ENCODE measurements at places on chromosomes 1 and 21. TPM values are rescaled to one million over a fixed set of nuclear protein-coding genes. Genes with fewer than 3 reads are reported as not detected.

Gene CFAP141
- not detected for total RNA-seq

DNA sequence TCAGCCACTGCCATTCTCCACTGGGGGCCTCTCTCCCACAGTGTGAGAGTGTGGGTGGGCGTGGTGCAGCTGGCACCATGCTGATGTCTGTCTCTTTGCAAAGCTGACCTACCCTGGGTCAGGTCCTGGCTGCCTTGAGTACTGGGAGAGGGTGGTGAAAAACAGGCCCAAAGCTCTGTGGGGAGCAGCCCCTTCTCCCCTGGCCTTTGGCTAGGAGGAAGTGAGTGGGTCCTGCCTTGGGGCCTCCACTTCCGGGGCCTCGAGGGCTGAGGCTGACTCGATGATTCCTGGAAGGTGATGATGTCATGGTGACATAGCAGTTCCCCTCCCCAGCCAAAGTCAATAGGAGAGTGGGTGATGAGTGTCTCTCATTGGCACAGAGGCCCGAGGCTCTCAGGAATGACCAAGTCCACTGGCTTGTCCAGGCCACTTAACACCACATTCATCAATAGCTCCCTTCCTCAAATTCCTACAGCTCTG is 53.0 kb downstream of the IER5 start:
- no peak for DNase-seq

DNA sequence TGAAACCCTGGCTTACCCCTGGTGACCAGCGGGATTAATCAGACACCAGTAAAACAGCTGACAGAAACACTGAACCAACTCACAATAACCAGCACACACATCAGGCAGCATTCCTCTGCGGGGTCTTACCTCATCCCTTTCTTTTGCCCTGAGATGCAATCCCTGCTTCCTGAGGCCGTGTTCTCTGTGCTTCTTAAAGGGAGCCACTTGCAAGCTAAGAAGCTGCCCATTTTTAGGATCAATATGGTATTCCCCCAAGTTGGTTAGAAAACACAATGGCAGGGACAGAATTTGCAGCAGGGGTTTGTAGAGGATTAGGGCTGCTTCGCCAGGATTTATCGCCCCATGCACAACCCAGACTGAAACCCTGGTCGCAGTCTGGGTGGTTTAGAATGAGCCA is 74.7 kb upstream of the OLIG2 start:
- no peak for DNase-seq

GRCh38 chr1:46193984-46194570 is 4.2 kb downstream of the POMGNT1 start:
- DNase-seq = no peak

DNA sequence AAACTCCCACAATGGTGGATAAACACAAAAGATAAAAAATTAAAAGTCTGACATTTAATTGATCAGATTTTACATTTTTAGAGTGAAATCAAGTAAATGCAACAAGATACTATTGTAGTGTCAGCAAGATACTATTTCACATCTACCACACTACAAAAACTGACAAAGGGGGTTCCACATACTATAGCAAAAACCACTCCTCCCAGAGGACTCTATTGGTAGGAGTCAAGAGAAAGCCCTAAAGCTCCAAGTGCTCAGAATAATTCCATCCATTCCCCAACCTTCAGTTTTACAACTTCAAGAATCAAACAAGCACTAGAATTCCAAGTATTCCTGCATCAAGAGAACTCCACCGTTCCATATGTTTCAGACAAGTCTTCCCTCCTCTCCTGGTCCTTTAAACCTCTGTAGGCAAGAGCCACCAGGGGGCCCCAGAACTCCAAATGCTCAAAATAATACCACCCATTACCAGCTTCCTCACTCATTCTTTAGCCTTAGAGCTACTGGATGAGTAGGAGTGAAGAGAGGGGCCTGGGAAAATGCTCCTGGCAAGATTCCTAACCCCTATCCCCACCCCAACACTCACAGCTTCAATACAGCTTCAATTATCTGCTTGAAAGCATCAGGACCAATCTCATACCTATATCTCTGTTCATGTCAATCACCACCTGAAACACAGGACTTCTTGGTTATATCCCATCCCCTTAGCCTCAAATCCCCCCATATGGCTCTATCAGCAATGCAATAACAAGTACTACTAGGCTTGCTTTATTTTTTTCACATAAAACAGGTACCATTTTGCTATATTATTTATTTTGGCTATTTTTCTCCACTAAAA is 9.9 kb downstream of the TOR1AIP2 start:
- DNase-seq = no peak

DNA sequence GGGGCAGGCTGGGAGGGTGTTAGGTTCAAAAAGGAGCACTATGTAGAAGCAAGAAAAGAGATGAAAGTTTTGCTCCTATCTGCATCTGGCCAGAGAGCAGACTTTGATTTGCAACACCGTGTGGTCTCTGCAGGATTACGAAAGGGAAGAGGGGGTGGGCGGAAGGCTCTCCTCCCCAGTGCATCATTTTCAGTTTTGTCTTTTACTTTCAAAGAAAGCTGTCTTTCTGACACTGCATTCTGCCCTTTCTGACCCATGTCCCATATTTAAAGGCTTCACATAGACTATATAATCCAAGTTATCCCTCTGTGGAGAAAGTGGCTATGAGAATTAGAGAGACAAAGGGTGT is 126.5 kb downstream of the RHOU start:
- no peak for DNase-seq

DNA sequence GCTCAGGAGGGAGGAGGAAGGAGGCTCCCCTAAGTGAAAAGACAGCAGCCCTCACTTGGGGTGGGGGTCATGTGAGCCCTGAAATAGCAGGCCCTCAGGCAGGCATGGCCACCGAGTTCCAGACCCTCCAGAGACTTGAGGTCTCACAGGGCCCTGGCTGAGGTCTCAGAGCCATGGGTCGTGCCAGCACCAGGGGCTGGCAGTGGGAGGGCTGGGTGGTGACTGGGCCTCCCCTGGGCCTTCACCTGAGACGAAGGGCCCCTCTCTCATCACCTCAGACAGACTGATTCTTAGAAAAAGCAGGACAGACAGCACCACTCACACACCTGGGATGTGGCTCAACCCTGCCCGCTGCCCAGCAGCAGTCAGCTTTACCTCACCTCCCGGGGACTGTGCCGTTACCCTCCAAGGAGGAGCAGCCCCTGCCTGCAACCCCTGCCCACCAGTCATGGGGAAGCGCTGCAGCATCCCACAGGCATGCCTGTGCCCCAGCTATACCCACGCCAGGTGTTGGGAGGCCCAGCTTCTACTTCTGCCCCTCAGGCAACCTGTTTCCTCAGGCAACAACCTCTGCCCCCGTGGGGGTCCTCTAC is 42.6 kb upstream of the LRP8 start:
- no peak for DNase-seq
